Activated naive CD4-positive, alpha-beta T cell treated with anti-CD3 and anti-CD28 coated beads for 36 hours (primary cell): ENCODE measurements at places on chromosomes 6 and 20.
A peak's percentile ranks its signal among the peaks of the same experiment; 100 is the strongest.

- H3K4me3 ChIP-seq, result no peak overlapping the region
- H3K27ac ChIP-seq, result no peak overlapping the region
- no peak for DNase-seq
- H3K36me3 ChIP-seq, result no peaks in the 10 kb centered on the region
- no peaks in the 10 kb centered on the region for H3K4me1 ChIP-seq
- no peaks in the 10 kb centered on the region for H3K27me3 ChIP-seq
Observed at GRCh38 chr6:23591761-23592160, 534.3 kb upstream of the NRSN1 start.

DNA sequence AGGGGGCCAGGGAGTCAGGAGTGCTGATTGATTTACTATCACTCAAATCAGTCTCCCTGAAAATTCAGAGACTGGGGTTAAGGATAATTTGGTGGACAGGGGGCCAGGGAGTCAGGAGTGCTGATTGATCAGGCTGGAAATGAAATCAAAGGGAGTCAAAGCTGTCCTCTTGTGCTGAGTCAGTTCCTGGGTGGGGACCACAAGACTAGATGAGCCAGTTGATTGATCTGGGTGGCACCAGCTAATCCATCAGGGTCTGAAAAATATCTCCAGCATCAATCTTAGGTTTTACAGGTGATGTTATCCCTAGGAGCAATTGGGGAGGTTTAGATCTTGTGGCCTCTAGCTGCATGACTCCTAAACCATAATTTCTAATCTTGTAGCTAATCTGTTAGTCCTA, 6.1 kb upstream of the AFG1L start:
- no peak overlapping the region for H3K4me3 ChIP-seq
- no peak for DNase-seq
- H3K4me1 ChIP-seq, result peaks cover 8% of the 10 kb centered on the region
- no peaks in the 10 kb centered on the region for H3K36me3 ChIP-seq
- no peaks in the 10 kb centered on the region for H3K27me3 ChIP-seq

- DNase-seq, result peak; percentile 41
- H3K27me3 ChIP-seq, result no peaks in the 10 kb centered on the region
- peak overlapping the region; percentile 60 for H3K4me3 ChIP-seq
- H3K36me3 ChIP-seq, result no peaks in the 10 kb centered on the region
Observed at GRCh38 chr20:5077761-5078387, 41.9 kb downstream of the PCNA start.

DNA sequence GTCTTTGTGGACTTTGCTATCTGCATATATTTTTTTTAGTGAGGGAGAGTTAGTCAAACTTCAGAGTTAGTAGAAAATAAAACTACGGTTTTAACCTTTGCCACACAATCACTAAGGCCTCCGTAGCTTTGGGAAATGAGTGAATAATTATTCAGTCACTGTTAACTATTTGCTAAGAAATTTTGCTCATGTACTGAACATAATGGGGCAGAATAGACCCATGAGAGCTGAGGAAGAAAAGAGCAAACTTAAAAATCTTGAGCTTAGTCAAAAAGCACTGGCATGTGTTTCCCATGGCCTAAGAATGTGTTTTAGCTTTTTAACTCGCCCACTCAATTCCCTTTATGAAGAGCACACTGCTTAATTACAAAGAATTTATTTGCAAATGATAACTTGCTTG, 60.4 kb upstream of the SUPT3H start:
- H3K4me3 ChIP-seq, result no peak overlapping the region
- H3K27ac ChIP-seq, result no peak overlapping the region
- H3K36me3 ChIP-seq, result peaks cover 10% of the 10 kb centered on the region

GRCh38 chr6:127956260-127956888, 55.5 kb upstream of the THEMIS start:
- no peak overlapping the region for H3K4me3 ChIP-seq
- no peaks in the 10 kb centered on the region for H3K36me3 ChIP-seq
- H3K4me1 ChIP-seq, result peaks cover 36% of the 10 kb centered on the region
- no peak for DNase-seq
- no peak overlapping the region for H3K27ac ChIP-seq

DNA sequence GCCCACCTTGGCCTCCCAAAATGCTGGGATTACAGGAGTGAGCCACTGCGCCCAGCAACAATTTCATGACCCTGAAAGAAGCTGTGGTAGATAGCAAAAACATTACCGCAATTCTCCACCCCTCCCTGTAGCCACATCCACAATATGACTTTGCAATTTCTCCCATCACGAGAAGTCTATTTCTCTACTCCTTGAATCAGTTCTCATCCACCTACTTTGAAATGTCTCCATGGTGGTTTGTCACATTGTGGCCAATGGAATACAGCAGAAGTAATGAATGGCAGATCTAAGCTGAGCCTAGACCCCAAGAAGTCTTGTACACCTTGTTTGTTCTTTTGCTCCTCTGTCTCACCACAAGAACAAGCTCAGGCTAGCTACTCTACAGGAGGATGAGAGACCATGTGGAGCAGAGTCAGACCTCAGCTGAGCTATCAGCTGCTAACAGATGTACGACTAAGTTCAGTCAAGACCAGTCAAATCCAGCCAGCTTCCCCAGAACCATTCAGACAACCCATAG, 6.3 kb downstream of the OXT start:
- peaks cover 26% of the 10 kb centered on the region for H3K4me1 ChIP-seq
- peak; percentile 49 for DNase-seq
- no peaks in the 10 kb centered on the region for H3K36me3 ChIP-seq
- H3K27me3 ChIP-seq, result peaks cover 17% of the 10 kb centered on the region
- no peak overlapping the region for H3K27ac ChIP-seq

GRCh38 chr20:60117065-60117464, 158.8 kb downstream of the CDH26 start:
- peaks cover 5% of the 10 kb centered on the region for H3K27me3 ChIP-seq
- no peak overlapping the region for H3K27ac ChIP-seq
- no peak overlapping the region for H3K4me3 ChIP-seq
- H3K4me1 ChIP-seq, result peaks cover 5% of the 10 kb centered on the region
- H3K36me3 ChIP-seq, result no peaks in the 10 kb centered on the region

DNA sequence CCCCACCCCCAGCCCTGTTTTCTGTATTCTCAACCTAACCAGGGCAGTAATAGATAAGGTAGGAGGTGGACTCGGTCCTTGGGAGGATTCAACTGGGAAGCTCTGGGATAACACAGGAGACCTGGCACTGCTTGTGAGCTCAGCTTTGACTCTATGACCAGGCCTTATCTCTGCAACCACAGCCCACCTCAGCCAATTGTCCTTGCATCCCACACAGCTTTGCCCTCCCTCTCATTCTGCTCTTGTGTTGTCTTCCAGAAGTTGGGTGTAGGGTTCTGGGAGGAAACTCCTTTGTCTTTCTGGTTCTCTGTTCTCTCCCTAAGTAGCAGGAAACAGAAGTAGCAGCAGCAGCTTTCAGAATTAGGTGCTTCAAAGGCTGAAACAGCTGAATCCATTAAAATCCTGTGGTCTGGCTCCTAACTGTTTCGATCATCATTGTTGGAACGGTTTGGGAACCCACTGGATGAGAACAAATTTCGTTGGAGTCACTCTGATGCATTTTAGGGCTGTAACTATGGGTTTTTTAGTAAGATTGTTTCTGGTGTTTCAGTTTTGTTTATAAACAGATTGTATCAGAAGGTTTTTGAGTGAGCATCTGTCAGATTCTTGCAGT, 32.4 kb upstream of the SNX9 start:
- H3K27me3 ChIP-seq, result no peaks in the 10 kb centered on the region
- DNase-seq, result no peak
- no peak overlapping the region for H3K27ac ChIP-seq
- H3K36me3 ChIP-seq, result no peaks in the 10 kb centered on the region

DNA sequence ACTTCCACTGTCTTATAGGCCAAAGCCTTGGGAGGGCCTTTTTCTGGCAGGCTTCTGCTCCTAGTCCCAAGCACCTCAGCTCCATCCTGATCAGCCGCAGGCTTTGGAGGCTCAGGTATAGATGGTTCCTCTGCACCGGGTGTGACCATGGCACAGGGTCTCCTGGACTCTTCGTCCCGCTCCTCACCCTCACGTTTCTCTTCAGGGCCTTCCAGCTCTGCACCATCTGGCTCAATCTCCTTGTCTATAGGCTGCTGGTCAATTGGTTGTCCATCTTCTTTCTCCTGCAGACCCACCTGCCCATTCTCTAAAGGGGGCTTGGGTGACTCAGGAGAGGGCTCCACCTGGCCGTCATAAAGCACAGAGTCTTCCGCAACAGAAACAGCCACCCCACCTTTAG, 37.0 kb downstream of the BFSP1 start:
- H3K27me3 ChIP-seq, result no peaks in the 10 kb centered on the region
- no peaks in the 10 kb centered on the region for H3K36me3 ChIP-seq
- no peak overlapping the region for H3K4me3 ChIP-seq
- DNase-seq, result no peak
- no peaks in the 10 kb centered on the region for H3K4me1 ChIP-seq

GRCh38 chr20:64271636-64272035, 16.1 kb downstream of the PCMTD2 start:
- no peak for DNase-seq
- H3K27ac ChIP-seq, result no peak overlapping the region
- no peak overlapping the region for H3K4me3 ChIP-seq
- H3K36me3 ChIP-seq, result peaks cover 13% of the 10 kb centered on the region
- H3K4me1 ChIP-seq, result peaks cover 3% of the 10 kb centered on the region

DNA sequence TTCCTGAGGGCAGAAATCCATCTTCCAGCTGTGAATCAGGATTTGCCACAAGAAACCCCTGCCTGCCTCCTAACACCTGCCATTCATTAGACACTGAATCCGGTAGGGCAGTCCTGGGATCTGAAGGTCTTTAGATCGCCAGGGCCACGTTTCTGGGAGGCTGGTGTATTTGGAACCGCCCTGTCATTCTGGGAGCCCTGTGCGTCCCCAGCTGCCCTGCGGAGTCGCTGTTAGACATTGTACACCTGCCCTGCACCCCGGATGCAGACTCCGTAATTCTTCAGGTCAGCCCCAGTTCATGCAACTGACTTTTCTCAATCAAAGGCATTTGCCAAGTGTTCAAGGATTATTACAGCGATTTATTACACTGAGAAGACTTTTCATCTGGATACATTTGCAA, 193.2 kb downstream of the TBC1D7 start:
- H3K27me3 ChIP-seq, result peaks cover 8% of the 10 kb centered on the region
- H3K27ac ChIP-seq, result no peak overlapping the region
- no peak overlapping the region for H3K4me3 ChIP-seq
- H3K4me1 ChIP-seq, result no peaks in the 10 kb centered on the region

DNA sequence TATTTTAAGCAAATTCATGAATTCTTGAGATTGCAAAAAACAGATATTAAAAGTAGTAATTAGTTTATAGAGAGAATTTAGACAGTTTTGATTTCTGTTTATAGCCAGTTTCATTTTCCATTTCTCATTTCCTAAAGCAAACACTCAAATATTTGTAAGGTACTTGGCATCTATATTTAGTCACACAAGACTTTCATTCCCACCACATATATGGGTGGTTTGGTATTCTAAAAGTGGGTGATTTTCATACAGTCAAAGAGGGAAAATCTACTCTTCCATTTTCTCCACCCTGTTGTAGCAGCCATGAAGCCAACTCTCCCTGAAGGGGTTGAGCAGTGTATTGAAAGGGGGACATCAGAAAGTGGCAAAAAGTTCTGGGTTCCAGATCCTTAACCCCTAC, 181.1 kb upstream of the SUPT3H start:
- H3K4me1 ChIP-seq, result peaks cover 22% of the 10 kb centered on the region
- H3K27me3 ChIP-seq, result no peaks in the 10 kb centered on the region
- H3K36me3 ChIP-seq, result no peaks in the 10 kb centered on the region
- no peak overlapping the region for H3K4me3 ChIP-seq

GRCh38 chr6:22102671-22103070, 194.2 kb downstream of the PRL start:
- no peak overlapping the region for H3K4me3 ChIP-seq
- H3K27me3 ChIP-seq, result no peaks in the 10 kb centered on the region
- peaks cover 5% of the 10 kb centered on the region for H3K4me1 ChIP-seq
- H3K27ac ChIP-seq, result no peak overlapping the region

GRCh38 chr6:142339968-142340658, 38.3 kb downstream of the ADGRG6 start:
- H3K27ac ChIP-seq, result no peak overlapping the region
- peaks cover 6% of the 10 kb centered on the region for H3K27me3 ChIP-seq
- H3K36me3 ChIP-seq, result no peaks in the 10 kb centered on the region

- no peaks in the 10 kb centered on the region for H3K36me3 ChIP-seq
- H3K27ac ChIP-seq, result no peak overlapping the region
- H3K4me3 ChIP-seq, result no peak overlapping the region
- no peak for DNase-seq
- no peaks in the 10 kb centered on the region for H3K27me3 ChIP-seq
Observed at GRCh38 chr6:13504611-13505344, 17.4 kb upstream of the GFOD1 start.

GRCh38 chr20:18513208-18513607, 5.5 kb downstream of the SEC23B start:
- no peaks in the 10 kb centered on the region for H3K27me3 ChIP-seq
- H3K4me3 ChIP-seq, result no peak overlapping the region
- H3K27ac ChIP-seq, result no peak overlapping the region
- no peak for DNase-seq
- peaks cover 43% of the 10 kb centered on the region for H3K4me1 ChIP-seq

- DNase-seq, result no peak
- peaks cover 13% of the 10 kb centered on the region for H3K27me3 ChIP-seq
- H3K36me3 ChIP-seq, result no peaks in the 10 kb centered on the region
- H3K4me3 ChIP-seq, result no peak overlapping the region
- no peaks in the 10 kb centered on the region for H3K4me1 ChIP-seq
Observed at GRCh38 chr20:57513199-57513598, 11.7 kb downstream of the CTCFL start.

DNA sequence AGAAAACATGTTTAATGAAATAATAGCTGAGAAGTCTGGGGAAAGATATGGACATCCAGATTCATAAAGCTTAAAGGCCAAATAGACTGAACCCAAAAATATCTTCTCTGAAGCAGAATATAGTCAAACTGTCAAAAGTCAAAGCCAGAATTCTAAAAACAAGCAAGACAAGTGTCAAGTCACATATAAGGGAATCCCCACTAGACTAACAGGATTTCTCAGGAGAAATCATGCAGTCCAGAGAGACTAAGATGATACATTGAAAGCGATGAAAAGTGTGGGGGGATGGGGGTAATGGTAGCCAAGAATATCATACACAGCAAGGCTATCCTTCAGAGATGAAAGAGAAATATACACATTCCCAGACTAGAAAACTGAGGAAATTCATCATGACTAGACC, 112.4 kb upstream of the RUNX2 start:
- no peaks in the 10 kb centered on the region for H3K27me3 ChIP-seq
- DNase-seq, result no peak
- H3K4me3 ChIP-seq, result no peak overlapping the region
- peaks cover 10% of the 10 kb centered on the region for H3K4me1 ChIP-seq

DNA sequence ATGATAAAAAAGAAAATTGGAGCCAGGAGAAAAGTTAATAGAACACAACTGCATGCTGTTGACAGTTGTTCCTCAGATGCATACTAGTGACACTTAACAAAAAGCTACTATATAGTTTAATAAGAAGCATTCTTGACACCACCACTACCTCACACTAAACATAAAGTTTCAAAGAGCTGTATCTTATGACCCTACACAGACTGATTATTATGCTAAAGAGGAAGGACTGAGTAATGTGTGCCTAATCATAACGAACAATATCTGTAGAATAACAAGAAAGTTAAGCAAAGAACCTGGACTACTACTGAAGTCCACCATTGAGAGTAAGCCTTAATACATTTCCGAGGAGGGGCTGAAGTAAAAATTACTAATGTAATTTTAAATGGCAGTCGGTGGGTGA, 99.8 kb downstream of the IRAK1BP1 start:
- H3K27me3 ChIP-seq, result no peaks in the 10 kb centered on the region
- H3K27ac ChIP-seq, result no peak overlapping the region
- H3K36me3 ChIP-seq, result peaks cover 35% of the 10 kb centered on the region
- no peak for DNase-seq
- H3K4me3 ChIP-seq, result no peak overlapping the region
